ENCODE measurements at places on chromosomes 5 and 9.

- no peak for DNase-seq
Measured at GRCh38 chr9:127539982-127540663, 72.0 kb upstream of the STXBP1 start.

GRCh38 chr9:25975667-25976066, 297.4 kb upstream of the TUSC1 start:
- DNase-seq, result no peak

DNA sequence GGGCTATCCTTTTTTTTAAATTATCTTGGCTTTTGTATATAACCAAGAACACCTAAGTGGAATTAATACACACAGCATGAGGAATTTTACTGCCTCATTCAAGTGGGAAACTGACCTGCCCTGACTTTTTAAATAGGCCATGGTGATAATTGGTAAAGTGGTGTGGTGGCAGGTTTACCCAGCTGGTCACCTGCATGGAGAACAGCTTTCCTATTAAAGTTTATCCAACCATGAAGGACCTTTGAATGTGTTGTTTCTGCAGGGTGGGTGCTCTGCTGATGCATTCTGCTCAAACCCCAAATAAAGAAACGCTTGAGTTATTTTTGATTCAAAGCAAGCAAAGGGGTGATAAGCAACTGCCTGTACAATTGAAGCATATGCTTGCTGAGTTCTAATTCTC, 261.0 kb upstream of the GRIN3A start:
- no peak for DNase-seq

DNA sequence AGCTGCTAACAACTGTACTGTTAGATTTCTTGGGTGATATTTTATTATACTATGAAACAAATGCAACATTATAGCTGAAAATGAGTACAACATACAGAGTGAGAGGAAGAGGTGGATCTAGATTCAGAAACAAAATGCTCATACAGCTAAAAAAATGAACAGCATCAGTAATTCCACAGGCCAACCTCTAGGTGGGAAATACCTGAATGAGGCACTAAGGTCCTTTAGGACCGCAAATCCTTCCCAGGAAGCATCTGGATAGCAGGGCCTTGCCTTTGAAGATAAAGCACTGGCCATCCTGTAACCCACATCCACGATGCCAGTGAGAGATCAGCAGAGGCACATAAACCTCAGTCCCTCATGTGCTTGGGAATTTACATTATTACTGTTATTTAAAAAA, 310.8 kb downstream of the YTHDC2 start:
- no peak for DNase-seq

DNA sequence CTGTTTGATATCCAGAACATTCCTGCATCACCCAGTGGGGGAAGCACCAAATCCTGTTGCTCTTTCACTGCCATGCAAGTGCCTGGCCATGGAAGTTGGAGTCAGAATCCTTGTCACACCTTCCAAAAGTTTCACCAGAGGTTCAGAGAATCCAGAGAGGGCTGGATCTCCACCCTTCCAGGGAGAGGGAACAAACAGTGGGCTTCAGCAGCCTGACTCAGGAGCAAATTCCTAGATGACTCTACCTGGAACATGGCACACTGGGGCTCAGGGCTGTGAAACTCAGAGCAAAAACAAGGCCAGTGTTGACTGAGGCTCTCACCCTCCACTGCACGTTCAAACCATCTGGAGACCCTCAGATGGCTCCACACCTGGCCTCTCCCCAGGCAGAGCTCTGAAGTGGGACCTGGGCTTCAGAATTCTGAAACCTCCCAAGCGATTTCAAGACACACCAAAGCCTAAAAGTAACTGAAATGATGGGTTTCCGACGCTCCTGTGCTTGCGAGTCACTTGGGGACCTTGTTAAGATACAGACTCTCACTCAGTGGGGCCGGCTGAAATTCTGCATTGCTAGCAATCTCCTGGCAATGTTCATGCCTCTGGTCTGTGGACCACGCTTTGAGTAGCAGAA, 205.9 kb downstream of the AUH start:
- no peak for DNase-seq

DNA sequence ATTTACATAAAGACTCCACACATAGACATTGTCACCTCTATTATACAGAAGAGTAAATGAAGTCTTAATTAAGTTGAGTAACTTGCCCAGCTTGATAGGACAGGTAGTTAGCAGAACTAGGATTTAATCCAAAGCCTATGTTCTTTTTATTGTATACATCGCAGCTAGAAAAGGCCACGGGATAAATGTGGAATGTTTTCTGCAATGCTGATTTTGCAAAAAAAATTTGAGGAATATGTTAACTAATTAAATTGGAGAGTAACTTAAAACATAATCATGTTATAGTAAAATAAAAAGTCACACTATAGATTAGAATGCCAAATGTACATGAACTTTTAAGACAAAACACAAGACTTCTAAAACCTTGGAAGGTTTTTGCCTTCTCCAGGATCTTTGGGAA, 41.1 kb downstream of the POLK start:
- DNase-seq, result no peak

- no peak for DNase-seq
Measured at GRCh38 chr9:111992523-111992922, 95.9 kb downstream of the UGCG start.

- DNase-seq, result no peak
Measured at GRCh38 chr9:126093771-126094170, 232.9 kb upstream of the MVB12B start.

DNA sequence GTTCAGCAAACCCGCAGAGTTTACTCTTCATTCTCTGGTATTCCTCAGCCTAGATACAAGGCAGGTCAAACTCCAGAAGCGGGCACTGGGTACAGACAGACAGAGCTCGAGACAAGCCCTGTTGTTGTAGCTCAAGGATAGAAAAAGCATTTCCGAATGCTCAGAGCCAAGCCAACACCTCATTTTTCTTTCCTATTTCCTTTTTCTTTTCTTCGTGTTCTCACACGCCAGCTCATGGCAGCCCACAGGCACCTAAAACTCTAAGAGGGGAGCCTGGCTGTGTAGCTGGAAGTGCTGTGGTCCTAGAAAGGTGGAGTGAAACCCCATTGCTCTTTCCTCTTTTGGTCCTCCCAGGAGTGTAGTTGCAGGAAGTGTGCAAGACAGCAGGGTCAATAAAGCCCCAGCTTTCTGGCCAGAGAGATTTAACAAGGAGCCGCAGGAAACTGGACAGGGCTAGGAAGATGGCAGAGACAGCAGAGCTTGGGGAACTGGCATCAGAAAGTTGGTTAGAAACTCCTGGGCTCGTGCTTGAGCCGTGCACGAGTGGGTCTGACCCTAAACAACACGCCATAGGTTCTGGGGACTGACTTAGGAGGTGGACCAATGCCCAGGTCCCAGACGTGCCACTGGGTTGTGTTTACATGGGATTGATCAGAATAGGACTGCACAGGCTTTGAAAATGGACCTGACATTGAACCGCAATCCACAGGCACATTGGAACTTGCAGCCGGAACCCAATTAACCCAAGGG, 41.6 kb downstream of the ADAMTS2 start:
- no peak for DNase-seq

DNA sequence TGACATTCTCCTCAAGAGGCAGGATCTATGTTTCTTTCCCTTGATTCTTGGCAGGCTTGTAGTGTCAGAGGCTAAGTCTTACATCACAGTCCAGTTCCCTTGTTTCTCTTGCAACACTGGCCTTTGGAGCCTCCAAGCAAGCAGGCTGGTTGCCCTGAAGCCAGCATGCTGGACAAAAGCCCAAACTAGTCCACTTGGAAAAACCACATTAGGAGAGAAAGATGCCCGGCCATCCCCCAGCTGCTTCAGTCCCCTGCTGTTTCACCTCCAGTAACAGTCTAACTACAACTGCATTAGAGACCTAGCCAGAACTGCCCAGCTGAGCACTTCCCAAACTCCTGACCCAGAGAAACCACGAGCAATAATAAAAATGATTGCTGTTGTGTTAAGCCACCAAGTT, 87.6 kb downstream of the ADAMTS6 start:
- no peak for DNase-seq

DNA sequence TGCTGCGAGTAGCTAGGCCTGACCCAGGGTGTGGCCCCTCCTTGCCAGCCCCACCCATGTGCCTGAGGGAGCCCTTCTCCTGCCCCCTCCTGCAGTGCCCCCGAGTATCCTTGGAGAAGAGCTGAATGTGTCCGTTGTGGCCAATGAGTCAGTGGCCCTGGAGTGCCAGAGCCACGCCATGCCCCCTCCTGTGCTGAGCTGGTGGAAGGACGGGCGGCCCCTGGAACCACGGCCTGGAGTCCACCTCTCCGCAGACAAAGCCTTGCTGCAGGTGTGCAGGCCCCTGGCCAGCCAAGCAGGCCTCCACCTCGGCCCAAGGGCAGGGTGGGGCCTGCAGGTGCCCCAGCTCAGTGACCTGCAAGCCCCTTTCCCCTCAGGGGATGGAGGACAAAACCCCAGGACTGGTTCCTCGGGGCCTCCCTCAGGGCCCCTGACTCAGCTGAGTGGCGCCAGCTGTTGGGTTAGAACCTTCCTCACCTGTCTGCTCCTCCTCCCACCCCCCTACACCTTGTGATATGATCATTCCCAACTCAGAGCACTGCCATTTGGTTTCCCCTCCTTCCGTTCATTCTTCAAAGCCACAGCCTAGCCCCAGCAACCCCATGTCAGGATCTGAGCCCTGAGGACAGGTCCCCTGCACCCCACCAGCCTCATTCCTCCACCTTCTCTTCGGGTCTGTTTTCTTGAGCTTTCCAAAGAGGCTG, 80.0 kb upstream of the ASS1 start:
- no peak for DNase-seq

DNA sequence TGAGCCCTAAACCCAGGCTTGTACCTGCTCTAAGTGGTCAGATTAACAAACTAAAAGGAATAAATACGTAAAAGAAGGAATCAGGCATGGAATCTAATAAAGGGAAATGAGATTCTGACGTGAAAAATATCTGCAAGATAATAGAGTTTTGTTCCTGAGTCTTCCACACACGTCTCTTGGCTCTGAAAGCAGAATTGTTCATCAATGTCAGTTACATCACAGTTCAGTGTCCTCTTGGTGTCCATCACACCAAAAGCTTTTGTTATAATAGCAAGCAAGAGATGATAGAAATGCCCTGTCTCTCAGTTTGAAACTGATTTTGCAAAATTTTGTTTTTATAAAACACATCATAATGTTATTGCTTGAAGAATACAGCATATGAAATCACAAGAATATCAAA, 34.7 kb upstream of the NMUR2 start:
- no peak for DNase-seq

- DNase-seq, result no peak
Measured at GRCh38 chr5:76365561-76365960, 37.5 kb upstream of the IQGAP2 start.

DNA sequence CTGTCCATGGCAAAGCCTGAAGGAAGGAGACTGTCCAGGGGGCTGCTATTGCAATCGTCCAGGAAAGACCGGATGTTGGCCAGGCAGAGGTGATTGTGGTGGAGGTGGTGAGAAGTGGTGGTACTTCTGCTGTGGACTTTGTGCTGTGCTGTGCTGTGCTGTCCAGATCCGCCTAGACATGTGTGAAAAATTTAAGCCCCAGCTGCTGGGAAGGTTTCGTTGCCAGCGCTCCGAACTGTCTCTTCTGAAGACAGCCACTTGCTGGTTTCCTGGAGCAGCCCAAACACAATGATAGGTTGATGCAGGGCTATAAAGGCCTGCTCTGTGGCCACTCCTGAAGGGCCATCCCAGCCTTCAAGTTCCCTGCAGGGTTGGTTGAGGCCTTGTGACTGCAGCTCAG, 223.0 kb upstream of the MPDZ start:
- DNase-seq, result no peak

DNA sequence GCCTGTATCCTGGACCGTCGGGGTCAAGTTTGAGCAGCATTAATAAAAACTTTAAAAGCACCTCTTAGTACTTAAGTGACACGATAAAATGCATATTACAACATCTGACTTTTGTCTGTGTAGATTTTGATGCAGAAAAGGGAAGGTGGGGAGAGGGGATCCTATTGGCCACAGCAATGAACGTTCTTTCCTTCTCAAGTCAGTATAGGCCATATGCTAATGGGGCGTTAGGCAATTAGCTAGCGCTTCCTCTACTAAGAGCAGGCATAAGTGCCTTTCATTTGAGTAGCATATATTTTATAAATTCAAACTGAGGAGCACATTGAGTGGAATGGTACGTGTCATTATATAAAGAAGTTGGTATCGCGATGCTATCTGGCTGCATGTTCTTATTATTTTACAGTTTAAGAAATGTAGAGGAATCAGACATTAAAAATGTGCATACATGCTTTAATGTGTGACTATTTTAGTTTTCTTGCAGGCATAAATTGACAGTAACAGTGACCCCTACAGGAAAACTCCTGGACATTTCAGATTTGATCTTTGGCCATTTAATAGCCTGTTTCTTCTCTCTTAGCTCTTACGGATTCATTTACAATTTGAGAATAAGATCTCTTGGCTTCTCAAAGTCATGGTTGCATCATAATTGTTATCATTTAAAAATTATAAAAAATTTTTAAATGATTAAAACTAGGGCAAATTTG, 1.1 kb upstream of the GNA14 start:
- no peak for DNase-seq

- no peak for DNase-seq
Measured at GRCh38 chr5:36657563-36657995, 51.2 kb downstream of the SLC1A3 start.

DNA sequence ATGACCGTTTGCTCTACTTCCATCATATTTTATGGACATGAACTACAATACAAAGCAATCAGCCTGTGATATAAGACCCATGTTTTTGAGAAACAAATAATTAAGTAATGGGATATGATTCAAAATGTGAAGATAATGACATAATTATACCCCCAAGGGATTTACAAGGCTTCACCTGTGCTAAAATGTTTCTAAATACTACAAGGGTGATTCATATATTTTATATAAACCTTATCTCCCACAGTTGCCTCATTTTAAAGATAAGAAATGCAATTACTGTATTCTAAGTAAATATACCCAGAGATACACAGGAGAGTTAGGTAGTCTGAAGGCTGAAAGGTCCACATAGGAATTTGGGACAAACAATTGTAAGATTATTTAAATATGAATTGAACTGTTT, 662.0 kb upstream of the CHD1 start:
- no peak for DNase-seq

GRCh38 chr5:61933787-61934626, 372.0 kb upstream of the KIF2A start:
- no peak for DNase-seq

- no peak for DNase-seq
Measured at GRCh38 chr5:179378116-179378440, 32.8 kb upstream of the ADAMTS2 start.

- no peak for DNase-seq
Measured at GRCh38 chr9:110958847-110959246, 79.4 kb downstream of the LPAR1 start.

DNA sequence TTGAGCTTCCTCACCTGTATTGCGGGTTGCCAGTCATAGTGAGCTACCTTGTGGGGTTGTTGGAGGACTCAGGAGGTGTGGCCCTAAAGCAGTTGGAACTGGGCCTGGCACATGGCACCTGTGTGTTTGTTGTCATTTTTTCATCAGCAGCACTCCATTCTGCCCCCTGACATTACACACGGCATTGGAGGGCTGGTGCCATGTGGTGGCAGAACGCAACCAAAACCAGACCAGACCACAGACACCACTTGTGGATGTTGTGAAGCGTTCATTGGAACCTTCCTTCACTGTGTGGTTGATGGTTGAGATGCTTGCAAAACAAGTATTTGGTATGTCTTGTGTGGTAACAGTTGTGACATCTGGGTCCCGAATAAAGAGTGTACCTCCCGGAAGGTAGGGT, 113.2 kb upstream of the ERCC6L2 start:
- no peak for DNase-seq

- DNase-seq, result no peak
Measured at GRCh38 chr5:64918083-64918482, 149.4 kb downstream of the CWC27 start.

- no peak for DNase-seq
Measured at GRCh38 chr9:77753180-77753579, 105.1 kb upstream of the GNA14 start.

- no peak for DNase-seq
Measured at GRCh38 chr9:104092875-104093600, 1.1 kb upstream of the SMC2 start.
